ENCODE measurements at places on chromosomes 4 and X. TPM values are rescaled to one million over a fixed set of nuclear protein-coding genes. Genes with fewer than 3 reads are reported as not detected.

DNA sequence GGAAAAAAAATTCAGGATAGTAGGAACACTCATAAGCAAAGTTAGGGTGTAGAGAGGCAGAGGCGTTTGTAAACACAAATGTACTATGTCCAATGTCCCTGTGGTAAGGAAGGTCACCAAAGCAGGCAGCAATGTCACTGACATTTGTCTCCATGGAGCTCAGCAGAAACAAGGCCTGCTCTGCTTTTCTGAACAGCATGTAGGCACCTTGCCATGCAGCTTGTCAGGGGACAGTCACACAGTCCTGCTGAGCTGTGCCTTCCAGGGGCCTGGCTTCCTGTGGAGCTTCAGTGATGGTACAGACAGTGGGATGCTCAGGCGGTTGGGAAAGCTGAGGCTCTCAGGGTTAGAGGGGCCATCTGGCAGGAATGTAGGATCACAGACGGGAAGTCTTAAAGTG, 74.5 kb upstream of the HS3ST1 start:
- H3K27ac ChIP-seq: no peak overlapping the region
- no peak overlapping the region for H3K4me3 ChIP-seq
- DNase-seq: no peak
- H3K4me1 ChIP-seq: no peaks in the 10 kb centered on the region
- H3K36me3 ChIP-seq: no peaks in the 10 kb centered on the region

GRCh38 chr4:88866862-88867550, 169.4 kb upstream of the NAP1L5 start:
- no peak for DNase-seq
- H3K27me3 ChIP-seq: no peaks in the 10 kb centered on the region
- peaks cover 3% of the 10 kb centered on the region for H3K36me3 ChIP-seq
- no peak overlapping the region for H3K27ac ChIP-seq
- no peaks in the 10 kb centered on the region for H3K4me1 ChIP-seq

- no peak overlapping the region for H3K27ac ChIP-seq
- no peaks in the 10 kb centered on the region for H3K27me3 ChIP-seq
- DNase-seq: peak; percentile 66
- H3K4me1 ChIP-seq: peaks cover 22% of the 10 kb centered on the region
- no peak overlapping the region for H3K4me3 ChIP-seq
Measured at GRCh38 chr4:150256841-150257730, 178.8 kb downstream of the DCLK2 start.

The KLHL34 gene
- total RNA-seq: 1.9 TPM

The ABHD18 gene
- total RNA-seq: 18.6 TPM

The JCHAIN gene
- not detected for total RNA-seq

Data from GM23338 (cell line).